ENCODE measurements at places on chromosomes 16 and 17.
A peak's percentile ranks its signal among the peaks of the same experiment; 100 is the strongest.

GRCh38 chr17:46764709-46765401 is 53.6 kb downstream of the WNT3 start:
- no peak for DNase-seq

- DNase-seq, result no peak
Observed at GRCh38 chr17:49041527-49041926, 44.3 kb downstream of the IGF2BP1 start.

DNA sequence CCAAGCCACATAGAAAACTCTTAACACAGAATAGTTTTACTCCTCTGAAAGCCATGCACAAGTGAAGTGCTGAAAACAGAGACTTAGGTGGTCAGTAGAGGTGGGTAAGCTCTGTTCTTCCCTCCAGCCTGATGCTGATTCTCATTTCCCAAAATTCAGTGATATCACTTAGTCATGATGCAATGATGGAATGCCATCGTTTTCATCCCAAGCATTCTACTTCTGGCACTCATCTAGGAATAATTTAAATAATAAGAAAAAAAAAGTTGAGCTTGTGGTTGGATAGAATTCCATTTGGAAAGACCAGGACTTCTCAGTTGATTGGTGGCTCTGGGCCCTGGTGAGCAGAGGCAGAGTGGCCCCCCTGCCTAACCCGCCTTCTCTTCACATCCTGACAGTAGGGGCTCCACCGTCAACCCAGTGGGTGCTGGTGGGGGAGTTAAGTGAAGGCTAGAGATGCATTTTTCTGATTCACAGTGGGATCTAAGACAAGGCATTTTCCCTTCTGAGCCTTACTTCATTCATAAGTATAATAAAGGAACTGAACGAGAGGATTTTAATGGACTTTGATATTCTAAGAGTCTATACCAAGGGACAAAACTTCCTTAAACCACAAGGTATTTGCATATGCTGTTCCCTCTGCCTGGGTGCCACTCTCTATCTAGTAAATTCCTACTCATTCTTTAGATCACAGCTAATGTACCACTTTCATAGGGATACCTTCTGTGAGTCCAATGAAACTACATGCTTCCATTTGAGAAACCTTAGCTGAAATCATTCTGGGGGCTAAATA is 310.3 kb upstream of the DYNLRB2 start:
- DNase-seq, result no peak

DNA sequence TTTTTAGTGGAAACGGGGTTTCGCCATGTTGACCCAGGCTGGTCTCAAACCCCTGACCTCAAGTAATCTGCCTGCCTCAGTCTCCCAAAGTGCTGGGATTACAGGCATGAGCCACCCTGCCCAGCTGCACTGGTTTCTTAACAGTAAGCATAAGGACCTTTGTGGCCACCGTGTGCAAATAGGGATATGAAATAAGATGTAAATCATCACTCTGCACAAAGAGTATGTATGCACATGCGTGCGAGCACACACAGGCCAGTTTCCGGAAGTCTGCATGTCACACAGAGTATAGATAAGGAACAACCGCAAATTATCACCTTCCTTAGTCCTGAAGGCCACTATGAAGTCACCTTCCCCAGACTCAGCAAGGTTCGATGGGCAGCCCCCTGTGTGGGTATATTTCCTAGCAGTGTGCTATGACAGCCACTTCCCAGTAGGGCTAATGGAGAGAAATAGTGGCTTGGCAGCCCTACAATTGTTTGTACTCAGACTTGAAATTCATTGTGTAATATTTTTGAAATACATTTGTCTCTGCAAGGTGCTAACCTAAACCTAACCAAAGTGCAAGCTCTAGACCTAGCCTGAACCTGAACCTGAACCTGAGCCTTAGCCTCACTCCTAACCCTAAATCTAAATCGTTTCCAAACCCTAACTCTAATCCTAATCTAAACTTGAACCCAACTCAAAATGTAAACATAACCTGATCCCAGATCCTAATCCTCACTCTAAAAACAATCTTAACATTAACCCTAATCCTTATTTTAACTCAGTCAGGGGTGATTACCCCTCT is 48.4 kb upstream of the SKAP1 start:
- DNase-seq, result peak; percentile 8

DNA sequence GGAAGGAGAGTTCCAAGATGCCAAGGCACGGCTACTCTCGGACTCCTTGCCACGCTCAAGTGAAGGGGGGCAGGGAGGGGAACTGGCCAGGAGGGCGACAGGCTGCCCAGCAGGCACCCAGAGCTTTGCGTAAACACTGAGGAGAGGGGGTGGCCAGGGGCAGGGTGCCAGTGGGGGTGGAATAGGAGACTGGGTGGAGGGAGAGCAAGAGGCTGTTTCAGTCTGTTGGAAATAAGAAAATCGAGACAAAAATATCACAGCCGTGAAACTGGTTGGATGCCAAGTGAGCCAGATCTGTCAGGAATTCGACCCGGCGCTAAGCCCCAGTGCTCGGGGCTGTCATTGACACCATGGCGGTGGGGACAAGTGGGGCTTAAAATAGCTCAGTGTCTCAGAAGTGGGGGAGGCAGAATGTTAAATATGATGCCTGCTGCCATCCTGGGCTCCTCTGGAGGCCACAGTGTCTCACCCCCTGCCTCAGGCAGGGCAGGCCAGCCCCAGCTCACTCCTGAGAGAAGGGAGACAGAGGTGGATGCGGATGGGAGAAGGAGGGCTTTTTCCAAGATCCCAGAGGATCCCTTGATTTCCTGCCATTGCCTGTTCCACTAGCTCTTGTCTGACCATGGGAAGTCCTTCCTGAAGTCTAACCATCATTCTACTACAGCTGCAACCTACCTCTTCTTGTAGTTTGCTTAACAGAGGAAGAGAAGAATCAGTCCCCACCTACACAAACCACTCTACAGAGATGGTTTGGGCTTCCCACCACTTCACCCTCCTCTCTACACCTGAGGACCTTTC is 9.5 kb downstream of the PNMT start:
- DNase-seq, result no peak

- no peak for DNase-seq
Observed at GRCh38 chr17:79590523-79590860, 20.4 kb downstream of the RBFOX3 start.

DNA sequence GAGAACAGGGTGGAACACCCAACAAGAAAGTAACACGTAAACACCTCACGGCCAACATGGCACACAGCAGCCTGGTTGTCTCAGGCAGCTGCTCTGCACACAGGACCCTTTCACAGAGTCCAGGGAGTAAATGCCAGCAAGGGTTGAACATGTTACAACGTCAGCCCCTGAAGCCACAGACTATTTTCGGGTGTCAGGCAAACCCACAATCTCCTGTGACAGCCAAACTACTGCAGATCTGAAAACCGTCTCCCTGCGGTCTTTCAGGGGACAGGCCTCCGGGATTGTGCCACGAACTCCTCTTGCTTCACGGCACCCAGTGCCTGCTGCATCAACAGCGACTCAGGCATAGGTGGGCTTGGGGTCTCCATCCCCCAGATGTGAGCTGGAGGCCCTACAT is 127.7 kb downstream of the XYLT1 start:
- DNase-seq, result no peak

- peak; percentile 11 for DNase-seq
Observed at GRCh38 chr16:1812732-1813163, 13.9 kb downstream of the HAGH start.

GRCh38 chr16:57388359-57389086 is 16.0 kb upstream of the CCL17 start:
- DNase-seq, result no peak
